COLO829 (cell line): ENCODE measurements at places on chromosomes 2 and 18.
A peak's percentile ranks its signal among the peaks of the same experiment; 100 is the strongest.

DNA sequence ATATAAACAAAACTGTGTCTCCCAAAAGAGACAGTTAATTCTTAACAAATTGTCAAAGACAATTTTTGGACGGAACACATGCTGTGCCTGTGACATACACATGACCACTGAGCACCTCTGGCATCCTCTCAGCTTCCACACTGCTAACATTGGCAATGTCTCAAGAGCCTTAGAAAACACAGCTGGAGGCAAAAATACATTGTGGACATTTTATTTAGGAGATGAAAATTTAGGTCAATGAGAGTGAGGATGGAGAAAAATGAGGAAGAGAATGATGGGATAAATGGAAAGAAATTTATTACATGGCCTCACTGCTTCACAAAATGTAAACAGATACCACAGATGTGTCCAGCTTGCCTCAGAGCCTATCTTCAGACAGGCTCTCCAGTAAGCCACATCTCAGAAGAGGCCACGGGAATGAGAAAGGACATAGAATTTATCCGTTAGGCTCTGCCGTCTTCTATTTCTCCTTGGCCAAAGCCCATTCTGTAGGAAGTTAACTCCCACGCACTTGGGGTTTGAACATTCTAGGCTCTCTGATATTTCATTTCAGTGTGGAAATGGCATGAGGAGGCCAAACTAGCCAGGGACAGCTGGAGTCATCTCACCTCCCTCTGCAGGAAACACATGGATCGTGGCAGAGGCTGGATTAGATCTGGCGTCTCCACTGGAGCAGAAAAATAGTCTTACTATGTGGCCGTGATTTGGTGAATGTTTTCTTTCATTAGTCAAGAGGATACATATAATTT is 519.4 kb upstream of the DSEL start:
- DNase-seq, result no peak

- no peak for DNase-seq
These were observed 255.3 kb downstream of the SH3BP4 start for GRCh38 chr2:235206980-235207579.

DNA sequence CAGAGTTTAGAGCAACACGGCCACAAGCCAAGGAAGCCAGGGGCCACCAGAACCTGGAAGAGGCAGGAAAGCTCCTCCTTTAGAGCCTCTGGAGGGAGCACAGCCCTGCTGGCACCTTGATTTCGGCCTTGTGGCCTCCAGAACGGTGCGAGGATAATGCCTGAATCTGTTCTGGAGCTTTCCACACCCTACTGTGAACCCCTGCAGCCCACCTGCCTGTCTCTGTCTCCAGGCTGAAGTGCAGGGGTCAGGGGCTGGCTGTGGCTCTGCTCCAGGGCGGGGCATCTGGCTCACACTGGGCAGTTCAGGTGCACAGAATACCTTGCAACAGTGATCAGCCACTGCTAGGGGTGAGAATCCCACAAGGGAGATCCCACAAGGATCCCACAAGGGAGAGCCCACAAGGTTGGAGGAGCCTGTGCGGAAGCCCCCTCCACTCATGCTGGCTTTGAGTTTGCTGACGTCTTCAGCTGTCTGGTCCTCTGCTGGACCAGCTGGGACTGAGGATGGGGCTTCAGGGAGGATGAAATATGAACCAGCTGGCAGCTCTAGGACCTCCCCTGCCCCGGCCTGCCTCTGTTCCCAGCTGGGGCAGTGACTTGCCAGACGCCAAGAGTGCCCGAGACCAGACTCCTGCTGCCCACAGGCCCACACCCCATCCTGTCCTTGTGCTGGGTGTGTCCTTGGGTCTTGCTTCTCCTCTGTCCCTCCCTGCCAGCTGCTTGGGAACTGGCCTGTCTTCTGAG is 56.4 kb upstream of the OTOS start:
- DNase-seq, result no peak

- DNase-seq, result no peak
These were observed 656.9 kb downstream of the EPHA4 start for GRCh38 chr2:220915092-220915623.

GRCh38 chr2:145415151-145415550 is 895.2 kb upstream of the ZEB2 start:
- DNase-seq, result no peak

DNA sequence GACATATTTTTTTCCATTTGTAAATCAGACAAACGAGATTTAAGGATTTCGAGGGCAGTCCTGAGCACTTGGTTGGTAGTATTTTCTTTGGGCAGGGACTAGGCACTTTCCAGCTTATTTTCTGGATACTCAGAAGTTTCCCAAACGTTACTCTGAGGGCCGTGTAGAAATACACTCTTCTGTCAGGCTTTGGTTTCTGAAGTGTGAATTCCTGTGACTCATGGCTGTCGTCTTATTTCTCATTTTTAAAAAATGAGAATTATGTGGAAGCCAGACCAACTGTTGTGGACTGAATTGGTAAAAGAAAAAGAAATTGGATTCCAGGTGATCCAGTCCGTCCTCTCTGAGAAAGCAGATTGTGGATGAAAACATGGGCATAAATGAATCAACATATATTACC is 658.6 kb upstream of the FANCL start:
- no peak for DNase-seq

- no peak for DNase-seq
These were observed 2.4 kb downstream of the FTCDNL1 start for GRCh38 chr2:199848389-199849130.

- no peak for DNase-seq
These were observed 79.4 kb upstream of the SMAD7 start for GRCh38 chr18:49030138-49030537.

GRCh38 chr2:32947076-32947483 is 327 bp downstream of the LTBP1 start:
- DNase-seq, result no peak

DNA sequence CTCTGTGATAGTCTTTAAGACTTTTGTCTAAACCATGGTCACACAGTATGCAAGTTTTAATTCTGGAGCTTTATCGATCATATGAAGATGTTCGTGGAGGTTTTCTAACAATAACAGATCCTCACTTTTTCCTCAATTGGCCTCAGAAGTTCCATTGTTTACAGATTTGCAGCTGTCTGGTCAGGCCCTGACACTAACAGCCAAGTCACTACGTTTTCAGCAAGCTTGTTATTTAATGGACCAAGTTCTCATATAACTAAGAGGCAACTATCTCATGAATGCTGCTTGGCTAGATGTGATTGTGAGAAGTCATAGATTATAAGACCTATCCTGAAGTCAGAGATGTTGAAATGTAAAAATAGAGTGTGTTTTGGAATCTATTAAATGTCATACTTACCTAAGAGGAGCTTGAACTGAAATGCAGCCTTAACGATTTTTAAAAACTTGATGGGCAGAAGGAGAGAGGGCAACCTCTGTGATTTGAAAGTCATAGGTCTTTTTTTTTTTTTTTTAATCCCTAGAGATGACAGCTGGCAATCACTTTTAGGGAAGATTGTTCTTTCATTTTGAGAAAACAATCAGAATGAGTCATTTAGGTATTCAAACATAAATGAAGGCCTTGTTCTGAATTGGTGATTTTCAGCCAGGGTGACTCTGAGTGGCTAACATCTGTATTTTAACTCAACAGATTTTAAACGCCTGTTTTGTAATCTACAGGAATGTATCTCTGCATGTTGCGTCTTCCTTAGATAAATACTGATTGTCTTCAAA is 48.4 kb upstream of the NEMP2 start:
- DNase-seq, result peak; percentile 20

- DNase-seq, result peak; percentile 26
These were observed 97.9 kb upstream of the SERTAD2 start for GRCh38 chr2:64751286-64752260.

DNA sequence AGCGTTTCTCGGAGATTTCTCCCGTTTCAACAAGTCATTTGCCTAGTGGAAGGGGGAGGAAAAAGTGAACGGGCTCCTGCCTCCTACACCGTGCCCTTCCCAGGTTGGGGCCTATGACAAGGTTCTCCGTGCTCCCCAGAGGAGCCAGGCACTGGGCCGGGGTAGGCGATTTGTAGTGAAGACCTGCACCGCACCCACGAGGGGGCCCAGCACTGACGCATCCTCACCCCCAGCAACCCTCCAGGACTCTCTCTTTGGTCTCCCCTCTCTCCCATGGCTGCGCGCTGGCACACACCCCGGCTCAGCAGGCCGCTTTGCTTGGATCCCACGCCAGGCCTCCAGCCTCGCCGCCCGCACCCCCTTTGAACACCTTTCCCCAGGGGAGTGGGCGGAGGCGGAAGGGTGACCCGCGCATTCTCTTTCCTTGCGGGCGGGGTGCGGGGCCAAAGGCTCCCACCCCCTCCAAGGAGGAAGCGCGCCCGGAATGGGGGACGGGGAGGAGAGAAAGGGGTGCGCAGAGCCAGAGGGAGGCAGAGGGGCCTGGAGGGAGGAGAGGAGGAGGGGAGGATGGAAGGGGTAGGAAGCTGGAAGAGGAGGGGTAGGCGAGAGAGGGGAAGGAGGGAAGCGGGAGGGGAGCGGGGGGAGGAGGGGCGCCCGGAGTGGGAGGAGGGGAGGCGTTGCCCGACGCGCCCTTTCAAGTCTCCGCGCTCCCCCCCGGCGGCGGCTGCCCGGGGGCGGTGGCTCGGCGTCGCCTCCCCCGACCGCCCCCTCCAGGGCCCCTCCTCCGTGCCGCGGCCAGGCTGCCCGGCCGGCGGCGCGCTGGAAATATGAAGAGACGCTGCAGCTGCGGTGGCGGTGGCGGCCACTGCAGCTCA is at the start of gene APCDD1:
TSS of gene APCDD1 (plus strand) at position 830 of the 875 bp plus-strand sequence. CDS start 347 bp downstream, outside the sequence.
- no peak for DNase-seq

GRCh38 chr18:69186162-69186561 is 214.5 kb upstream of the DOK6 start:
- no peak for DNase-seq

GRCh38 chr2:45259138-45259537 is 249.9 kb upstream of the SIX2 start:
- no peak for DNase-seq

GRCh38 chr2:235010117-235010714 is 58.4 kb downstream of the SH3BP4 start:
- DNase-seq, result no peak

DNA sequence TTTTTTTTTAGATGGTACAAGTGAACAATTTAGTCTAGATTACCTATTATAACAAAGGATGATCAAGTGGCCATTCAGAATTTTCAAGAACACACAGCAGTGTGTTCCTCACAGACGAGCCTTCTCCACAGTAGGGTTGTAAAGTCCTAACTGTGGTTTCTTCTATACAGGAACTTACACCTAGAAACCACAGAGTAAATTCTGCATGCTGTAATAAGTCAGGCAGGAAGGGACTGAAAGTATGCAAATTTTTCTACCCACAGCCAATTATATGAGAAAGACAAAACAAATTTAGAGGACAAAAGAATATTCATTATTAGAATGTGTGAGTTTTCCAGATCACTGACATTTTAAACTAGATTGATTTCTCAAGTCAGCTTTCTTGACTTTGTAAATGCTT is 99.5 kb downstream of the RBMS1 start:
- DNase-seq, result no peak

DNA sequence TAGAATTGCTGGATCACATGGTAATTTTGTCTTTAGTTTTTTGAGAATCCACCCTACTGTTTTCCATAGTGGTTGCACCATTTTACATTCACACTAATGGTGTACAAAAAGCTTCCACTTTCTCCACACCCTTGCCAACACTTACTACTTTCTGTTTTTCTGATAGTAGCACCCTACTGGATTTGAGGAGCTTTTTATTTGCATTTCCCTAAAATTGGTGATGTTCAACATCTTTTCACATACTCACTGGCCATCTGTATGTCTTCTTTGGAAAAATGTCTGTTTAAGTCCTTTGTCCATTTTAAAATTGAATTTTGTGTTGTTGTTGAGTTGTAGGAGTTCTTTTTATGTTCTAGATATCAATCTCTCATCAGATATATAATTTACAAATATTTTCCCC is 3.5 kb downstream of the POLR1A start:
- DNase-seq, result no peak

DNA sequence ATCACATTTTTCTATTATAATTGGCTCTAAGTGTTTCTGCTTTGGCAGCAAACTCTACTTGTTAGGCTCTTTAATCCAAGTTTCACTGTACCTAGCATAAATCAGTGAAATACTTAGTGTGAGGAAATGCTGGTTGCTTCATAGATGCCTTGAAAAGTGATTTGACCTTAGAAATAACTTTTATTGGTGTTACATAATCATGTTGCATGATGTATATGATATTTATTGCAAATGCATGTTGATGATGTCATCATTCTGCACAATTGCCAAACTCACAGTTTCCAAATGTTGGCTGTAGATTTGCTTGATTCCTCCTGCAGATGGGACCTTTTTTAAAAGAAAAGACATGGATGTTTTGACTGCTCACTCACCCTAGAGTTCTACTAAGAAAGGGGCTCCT is 137.6 kb upstream of the BCL2L11 start:
- DNase-seq, result no peak

- no peak for DNase-seq
These were observed 144.2 kb upstream of the OTOS start for GRCh38 chr2:240284503-240285259.

- DNase-seq, result peak; percentile 13
These were observed 387.3 kb downstream of the SATB2 start for GRCh38 chr2:199070322-199070949.

DNA sequence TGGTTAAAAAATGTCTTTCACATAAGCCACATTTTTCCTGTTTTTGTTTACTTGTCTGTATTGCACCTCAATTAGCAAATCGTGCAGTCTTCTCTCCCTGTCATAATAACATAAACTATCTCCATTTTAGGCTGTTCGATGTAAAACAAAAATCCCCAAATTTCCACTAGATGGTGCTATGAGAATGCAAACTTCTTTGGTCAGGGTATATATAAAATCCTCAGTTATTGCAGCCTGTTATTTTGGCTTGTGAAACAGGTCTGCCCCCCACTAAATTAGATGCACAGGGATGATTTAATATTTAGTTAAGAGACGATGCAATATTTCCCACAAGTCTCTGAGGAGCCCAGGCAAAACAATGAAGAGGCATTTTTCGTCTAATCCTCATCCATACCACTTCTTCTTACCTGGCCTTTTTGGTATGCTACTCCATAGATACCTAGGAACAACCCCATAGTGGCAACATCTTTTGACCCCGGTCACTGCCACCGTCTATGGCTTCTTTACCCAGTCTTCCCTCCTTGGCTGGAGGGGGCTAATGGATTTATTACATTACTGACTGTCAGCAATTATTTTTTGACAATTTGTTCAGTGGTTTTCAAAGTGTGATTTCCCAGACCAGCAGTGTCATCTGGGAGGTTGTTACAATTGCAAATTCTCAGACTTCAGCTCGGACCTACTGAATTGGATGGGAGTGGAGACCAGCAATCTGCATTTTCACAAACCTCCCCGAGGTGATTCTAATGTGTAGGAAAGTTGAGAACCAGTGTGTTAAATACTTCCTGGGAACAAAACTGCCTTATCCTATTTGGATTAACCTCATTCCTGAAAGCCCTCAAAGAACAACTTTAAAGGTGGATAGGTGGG is 117.4 kb upstream of the CWC22 start:
- DNase-seq, result peak; percentile 43

- DNase-seq, result peak; percentile 73
These were observed 76.5 kb downstream of the STRN start for GRCh38 chr2:36889795-36890194.

DNA sequence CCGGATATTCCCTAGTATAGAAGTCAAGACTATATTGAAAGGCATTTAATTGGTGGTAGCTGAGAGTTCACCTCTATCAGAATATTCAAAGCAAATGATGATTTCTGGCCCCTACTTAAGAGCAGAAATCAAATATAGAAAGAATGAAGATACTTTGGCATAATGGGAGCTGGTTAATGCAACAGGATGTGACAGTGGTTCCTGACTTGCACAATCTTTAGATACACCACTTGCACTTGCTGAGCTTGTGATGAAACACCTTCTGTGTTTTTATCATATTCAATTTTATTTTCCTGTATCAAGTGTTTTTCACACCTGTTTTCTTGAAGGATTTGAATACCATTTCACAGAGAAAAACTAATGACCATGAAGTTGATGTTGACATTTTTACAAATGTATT is 124.1 kb upstream of the CDH19 start:
- DNase-seq, result no peak
